ENCODE measurements at places on chromosomes 16 and 17.

DNA sequence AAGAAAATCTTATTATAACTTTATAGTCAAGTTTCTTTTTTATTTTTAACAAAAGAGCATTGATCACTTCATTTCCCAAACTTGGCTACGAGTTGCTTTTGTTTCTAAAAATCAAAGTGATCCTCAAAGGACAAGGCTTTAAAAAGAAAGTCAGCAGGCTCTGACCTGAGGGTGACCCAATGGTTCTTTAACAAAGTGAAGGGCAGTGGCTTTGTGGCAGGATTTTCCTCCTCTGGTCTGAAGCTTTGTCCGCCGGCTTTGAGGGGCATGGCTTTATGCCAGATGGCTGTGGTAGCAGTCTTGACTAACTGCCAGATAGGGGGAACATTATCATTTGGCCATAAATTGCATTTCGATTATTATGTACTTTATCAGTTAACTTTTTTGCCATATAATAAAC, 28.5 kb downstream of the IQCK start:
- no peak for DNase-seq

DNA sequence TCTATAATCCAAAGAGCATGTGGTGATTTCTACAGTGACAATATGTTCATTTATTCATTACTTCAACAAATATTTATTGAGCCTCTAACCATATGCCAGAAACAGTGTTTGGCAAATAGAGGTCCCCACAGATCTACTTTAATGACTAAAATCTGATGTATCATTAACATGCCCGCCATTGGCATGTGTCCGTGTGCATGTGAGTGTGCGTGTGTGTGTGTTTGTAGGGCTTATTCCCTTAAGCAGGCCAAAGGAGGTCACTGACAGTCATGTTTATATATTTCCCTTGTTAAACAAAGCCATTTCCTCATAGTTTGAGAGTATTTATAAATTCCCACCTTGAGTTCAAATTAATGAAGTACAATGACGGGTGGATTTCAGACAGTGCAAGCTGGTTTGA, 174.4 kb upstream of the IRX6 start:
- peak; percentile 8 for DNase-seq

DNA sequence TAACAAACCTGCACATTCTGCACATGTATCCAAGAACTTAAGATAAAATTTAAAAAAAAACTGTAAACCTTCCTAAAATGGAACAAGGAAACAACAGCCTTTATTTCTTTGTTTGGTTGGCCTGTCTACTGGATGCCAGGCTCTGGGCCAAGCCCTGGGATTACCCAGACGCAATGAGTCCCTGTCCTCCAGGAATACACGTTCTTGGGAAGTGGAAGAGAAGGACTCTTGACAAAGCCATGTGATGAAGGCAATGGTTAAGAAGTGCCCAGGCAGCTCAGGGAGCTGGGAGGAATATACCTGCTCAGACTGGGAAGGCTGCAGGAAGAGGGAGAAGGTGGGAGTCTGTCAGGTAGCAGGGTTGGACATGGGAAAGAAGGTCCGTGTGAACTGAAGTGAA, 115.4 kb downstream of the AXIN2 start:
- DNase-seq = no peak

DNA sequence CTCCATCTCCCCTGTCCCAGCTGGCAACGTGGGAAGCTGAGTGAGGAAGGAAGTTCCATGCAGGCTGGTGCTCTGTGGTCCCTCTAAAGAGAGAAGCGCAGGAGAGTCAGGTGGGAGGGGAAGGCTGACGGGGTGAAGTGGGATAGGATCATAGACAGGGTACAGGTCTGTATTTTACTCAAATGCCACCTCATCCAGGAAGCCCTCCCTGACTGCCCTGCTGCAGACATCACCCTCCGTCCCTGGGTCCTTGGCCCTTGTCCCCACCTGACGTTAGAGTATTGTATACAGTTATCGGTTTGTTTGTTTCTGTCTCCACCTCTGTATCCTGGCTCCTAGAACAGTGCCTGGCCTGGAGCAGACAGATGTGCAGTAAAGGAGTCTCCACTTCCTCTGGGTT, 11.7 kb downstream of the CANT1 start:
- DNase-seq = no peak

DNA sequence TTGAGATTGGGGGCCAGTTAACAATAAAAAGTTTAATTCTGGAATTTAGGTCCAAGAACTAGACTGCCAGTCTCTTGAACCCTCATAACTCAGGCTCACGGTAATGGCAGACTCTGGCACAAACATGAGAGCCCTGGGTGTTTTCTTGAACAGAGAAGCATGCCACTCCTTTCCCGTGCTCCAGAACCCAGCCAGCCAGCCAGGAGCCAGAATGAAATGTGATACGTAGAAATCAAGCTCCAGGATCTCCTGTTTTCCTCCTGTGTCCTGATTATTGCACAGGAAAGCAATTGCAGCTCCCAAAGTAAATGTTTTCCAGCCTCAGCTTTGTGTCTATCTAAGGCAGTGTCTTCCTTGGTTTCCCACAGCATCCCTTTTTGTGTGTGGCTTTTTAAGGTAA, 46.2 kb upstream of the NOL11 start:
- no peak for DNase-seq

DNA sequence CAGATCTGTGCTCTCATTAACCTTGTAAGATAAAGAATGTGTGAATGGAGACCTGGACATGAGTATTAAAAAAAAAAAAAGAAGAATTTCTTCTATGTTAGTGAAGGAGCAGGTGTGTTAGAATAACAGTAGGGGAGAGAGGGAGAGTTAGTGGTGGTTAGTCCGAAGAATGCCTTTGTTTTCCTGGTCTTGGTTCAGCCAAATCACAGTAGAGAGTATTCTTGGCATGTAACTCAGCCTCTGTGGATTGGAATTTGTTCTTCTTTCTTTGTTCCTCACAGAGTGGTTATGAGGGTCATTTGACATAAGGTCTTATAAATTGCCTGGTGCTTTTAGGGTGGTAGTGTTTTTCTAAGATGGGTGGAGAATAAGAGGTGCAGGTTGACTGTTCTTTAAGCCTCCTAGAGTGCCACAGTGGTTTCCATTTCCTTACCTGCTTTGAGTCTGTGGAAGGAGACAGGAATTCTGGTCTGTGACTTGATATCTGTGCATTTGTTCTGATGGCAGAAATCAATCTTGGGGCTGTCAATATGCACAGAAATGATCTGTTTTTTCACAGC, 17.6 kb downstream of the NUP93 start:
- DNase-seq = no peak

- no peak for DNase-seq
These were observed 19.3 kb downstream of the TRPV2 start for GRCh38 chr17:16434662-16435061.

DNA sequence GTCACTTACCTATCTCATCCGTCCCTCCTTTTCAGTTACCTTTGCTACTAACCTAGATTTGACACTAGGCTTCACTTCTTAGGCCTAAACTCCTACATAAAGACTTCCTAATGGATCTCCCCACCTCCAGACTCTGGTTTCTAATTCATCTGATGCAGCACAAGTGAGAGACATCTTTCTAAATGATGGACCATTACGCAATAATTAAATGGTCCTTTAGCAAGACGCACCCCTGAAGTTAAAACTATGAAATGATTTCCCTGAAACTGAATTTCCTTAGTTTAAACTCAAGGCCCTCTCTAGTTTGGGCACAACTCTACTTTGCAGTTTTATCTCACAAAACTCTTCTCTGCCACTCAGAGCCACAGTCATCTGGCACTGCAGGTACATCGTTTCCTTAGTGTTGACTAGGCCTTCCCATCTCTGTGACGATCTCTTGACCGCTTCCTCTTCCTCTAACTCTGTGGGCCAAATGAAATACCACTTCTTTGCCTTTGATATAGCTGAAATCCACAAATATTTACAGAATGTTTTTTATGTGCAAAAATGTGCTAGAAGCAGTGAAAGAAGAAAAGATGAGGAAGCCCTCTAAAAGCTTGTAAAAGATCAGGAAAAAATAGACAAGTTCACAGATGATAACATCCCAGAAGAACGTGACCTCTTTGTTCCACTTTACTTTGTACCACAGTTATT, 3.3 kb downstream of the SYNRG start:
- no peak for DNase-seq

DNA sequence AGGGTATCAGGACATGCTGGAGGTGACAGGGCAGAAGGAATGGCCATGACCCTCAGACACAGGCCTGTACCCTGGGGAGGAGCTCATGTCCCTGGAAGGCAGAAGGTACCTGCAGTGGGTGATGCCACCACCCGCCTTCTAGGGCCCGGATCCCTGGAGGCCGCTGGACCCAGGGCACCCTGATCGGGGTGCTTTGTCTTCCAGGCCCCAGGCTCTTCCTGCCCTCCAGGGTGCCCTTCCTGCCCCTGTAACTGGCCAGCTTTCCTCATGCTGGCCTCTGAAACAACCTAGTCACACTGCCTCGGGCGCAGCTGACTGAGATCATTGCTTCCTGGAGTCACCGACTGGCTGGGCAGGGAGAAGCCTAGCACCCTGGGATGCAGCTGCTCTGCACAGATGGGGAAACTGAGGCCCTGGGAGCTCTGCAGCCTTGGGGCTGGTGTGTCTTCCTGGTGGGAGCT, 5.8 kb downstream of the ADCY7 start:
- DNase-seq = no peak

GRCh38 chr17:77948690-77949114, 9.8 kb upstream of the TNRC6C start:
- peak; percentile 38 for DNase-seq

Measured in fibroblast of skin of right biceps (primary cell).